ENCODE measurements at places on chromosomes 2 and 18.

GRCh38 chr2:235333076-235333475 lies 160.8 kb upstream of the AGAP1 start:
- no peak for DNase-seq

GRCh38 chr2:50777954-50778353 lies 254.0 kb downstream of the NRXN1 start:
- no peak for DNase-seq

- no peak for DNase-seq
Measured at GRCh38 chr2:60468382-60469085, 84.9 kb downstream of the BCL11A start.

DNA sequence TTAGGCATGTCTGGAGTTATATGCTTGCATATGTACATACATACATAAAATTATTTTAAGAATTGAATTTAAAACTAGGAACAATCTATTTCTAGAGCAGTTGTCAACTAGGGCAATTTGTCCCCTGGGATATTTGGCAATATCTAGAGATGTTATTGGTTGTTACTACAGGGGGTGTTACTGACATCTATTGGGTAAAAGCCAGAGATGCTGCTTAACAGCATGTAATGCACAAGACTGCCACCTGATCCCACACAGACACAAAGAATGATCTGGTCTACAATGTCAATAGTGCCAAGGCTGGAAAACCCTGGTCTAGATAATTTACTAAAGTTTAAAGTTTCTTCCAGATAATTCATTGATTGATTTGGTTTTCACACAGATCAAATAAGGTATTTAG lies 185.3 kb downstream of the NYAP2 start:
- no peak for DNase-seq

DNA sequence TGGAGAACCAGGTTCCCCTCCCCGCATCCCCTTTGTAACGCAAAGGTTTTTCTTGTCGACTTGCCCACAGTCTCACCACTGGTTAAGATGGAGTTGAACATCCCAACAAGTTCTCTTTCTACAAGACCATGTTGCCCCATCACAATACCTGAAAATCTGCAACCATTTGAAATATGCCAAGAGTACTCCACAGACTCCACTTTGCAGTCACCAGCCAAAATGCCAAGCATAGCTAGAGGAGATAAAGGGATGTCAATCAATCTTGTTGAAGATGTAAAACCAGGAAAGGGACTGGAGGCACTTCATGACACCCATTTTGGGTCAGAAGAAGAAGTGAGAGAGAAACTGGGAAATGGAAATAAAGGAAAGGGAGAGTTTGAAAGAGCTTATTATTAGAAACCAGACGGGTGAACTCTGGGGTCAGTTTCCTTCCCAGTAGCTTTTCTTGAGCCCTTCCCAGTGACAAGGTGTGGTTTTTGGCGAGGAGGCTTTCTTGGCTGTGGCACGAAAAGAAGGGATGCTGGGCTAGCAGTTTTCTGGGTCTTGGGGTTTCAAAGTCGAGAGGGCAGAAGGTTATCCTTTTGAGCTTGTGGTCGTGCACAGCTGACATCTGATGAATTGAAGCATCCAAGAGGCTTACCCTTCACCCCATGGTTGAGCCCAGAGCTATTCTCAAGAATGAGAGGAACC lies 79.3 kb downstream of the ACAA2 start:
- DNase-seq: no peak

- DNase-seq: no peak
Measured at GRCh38 chr18:61502472-61502871, 169.2 kb downstream of the CDH20 start.

DNA sequence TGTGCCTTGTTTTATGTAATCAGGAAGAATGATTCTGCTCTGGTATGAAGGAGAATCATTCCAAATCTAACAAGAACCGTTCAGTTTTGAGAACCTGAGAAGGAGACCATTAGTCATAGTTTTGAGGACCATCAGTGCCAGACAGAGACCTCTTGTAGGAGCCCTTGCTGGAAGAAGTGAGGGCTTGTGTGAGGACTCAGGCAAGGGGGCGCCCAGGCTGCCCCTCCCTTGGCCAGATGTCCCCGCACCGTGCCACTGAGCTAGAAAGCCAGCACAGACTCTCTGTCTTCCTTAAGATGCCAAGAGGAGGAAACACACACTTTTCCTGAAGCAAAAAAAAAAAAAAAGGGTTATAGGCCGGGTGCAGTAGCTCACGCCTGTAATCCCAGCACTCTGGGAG lies 55.7 kb upstream of the SLC39A10 start:
- no peak for DNase-seq

- no peak for DNase-seq
Measured at GRCh38 chr18:14015416-14015815, 100.1 kb upstream of the MC2R start.

GRCh38 chr18:60981682-60982328 lies 351.4 kb upstream of the CDH20 start:
- DNase-seq: no peak

- DNase-seq: no peak
Measured at GRCh38 chr2:185215497-185215896, 523.1 kb upstream of the FSIP2 start.

GRCh38 chr2:241574911-241575623 lies 16.5 kb downstream of the BOK start:
- no peak for DNase-seq

GRCh38 chr18:799943-800342 lies 12.1 kb downstream of the YES1 start:
- no peak for DNase-seq

DNA sequence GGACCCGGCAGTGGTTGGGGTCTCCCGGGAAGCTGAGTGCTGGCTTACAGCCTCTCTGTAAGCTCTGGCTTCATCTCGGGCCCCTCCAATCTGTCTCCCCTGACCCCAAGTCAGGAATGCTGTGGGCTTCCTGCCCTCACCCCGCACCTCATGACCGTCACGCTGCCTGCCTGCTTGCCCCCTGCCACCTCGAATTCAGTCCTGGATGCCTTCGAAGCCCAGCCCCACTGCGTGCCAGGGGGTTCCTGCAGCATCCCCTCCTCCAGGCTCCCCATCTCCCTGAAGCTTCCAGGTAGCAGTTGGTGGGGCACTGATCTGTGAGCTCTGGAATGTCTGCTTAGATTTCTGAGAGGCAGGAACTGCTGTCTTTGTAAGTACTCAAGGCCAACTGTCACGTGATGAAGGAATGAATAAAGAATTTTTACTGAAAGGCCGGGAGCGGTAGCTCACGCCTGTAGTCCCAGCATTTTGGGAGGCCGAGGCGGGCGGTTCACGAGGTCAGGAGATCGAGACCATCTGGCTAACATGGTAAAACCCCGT lies 6.5 kb downstream of the CLHC1 start:
- no peak for DNase-seq

DNA sequence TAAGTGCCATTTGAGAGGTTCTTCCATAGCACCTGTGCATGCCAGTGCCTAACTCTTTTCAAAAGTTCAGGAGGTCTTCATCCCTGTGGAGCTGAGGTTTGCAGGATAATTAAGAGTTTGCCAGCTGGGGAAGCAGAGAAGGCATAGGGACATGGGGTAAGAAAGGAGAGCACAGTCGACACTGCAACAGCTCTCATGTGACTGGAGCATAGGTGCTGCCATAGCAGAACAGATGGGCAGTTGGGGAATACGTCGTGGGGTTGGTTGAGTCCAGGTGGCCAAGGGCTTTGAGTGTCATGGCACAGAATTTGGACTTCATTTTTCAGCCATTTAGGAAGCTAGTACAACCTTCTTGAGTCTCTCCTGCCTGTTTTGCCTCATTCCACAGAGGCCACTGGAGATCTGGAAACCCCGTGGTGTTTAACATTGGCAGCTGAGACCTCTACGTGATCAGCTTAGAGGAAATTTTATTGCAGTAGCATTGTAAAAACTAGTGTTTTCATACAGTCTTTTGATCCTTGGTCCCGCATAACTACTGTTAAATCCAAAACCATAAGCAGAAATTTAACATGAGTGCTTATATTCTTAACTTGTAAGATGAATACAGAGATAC lies 65.1 kb downstream of the CRIM1 start:
- no peak for DNase-seq

DNA sequence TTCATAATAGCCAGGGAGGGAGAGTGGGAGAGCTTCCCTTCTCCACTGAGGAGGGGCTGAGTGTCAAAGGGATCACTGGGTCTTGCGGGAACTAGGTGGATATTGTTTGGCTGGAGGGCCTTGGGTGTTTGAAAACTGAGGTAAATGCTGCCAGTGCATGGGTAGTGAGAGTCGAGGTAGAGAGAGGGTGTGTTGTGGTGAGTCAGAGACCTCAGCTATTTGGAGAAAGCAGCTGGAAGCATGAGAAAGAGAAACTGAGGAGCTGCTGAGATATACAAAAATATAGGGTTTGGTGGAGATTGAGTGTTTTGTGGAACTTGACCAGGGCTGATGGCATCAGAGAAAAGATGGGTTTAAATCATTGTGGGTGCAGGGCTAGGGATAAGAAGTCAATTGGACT lies 127.0 kb upstream of the CCDC195 start:
- no peak for DNase-seq

DNA sequence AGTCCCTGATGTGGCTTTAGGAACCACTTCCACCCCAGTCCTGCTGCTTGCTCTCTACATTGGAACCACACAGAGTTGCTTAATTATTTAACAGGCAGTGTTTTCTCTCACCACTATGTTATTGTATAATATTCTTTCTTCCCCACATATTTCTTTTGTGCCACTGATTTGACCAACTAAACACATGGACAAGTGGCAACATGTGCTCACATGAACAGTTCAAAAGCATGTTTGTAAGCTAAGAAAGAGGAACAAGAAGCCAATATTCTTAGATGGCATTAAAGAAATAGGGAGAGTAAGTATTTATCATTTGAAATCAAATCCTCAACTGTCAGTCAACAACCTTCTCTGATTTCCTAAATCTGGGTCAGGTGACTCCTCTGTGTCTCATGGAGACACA lies 409.6 kb downstream of the FBXO15 start:
- no peak for DNase-seq

DNA sequence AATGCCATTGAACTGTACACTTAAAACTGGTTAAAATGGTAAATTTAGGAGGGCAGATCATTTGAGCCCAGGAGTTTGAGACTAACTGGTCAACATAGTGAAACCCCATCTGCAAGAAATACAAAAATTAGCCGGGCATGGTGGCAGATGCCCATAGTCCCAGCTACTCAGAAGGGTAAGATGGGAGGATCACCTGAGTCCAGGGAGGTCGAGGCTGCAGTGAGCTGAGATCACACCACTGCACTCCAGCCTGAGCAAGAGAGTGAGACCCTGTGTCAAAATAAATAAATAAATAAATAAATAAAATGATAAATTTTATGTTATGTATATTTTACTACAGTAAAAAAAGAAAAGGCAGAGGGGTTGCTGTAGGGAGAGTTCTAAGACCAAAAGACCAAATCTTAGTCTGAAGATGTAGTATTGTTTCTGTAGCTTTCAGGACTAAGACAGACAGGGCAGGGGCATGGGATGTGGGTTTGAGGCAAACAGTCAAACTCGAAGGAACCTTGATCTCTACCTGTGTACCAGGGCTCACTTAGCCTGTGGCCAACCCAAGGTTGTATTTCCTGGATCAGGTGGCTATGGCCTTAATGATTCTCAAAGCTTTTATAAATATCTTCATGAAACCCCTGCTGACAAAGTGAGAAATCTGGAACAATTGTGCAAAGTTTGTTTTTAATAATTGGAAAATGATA lies 316.7 kb downstream of the CYRIA start:
- no peak for DNase-seq

DNA sequence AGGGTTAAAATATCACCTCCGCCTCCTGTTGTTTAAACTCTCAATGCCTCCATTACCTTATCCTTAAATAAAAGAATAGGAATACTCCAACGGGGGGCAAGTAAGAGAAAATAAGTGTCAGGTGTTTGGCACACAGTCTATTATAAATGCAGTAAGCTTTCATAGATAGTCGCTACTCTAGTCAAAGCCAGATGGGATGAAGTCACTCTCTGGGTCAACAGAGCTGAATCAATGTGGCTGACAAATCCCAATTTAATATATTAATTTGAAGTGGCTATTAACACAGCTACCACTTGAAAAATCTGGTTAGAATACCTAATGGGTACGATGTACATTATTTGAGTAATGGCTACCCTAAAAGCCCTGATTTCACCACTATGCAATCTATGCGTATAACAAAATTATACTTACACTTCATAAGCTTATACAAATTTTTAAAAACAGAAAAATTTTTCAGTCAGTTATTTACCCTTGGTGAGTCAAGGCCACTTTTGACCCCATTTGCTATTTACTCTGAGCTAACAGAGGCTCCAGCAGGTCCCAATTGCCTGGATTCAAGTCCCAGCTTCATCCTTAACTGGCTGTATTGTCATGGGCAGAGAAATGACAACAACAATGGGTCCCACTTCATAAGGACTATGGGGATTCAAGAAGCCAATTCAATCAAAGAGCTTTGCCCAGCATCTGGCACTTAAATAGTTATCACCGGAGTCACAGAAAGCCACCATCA lies 167.5 kb upstream of the PID1 start:
- no peak for DNase-seq

DNA sequence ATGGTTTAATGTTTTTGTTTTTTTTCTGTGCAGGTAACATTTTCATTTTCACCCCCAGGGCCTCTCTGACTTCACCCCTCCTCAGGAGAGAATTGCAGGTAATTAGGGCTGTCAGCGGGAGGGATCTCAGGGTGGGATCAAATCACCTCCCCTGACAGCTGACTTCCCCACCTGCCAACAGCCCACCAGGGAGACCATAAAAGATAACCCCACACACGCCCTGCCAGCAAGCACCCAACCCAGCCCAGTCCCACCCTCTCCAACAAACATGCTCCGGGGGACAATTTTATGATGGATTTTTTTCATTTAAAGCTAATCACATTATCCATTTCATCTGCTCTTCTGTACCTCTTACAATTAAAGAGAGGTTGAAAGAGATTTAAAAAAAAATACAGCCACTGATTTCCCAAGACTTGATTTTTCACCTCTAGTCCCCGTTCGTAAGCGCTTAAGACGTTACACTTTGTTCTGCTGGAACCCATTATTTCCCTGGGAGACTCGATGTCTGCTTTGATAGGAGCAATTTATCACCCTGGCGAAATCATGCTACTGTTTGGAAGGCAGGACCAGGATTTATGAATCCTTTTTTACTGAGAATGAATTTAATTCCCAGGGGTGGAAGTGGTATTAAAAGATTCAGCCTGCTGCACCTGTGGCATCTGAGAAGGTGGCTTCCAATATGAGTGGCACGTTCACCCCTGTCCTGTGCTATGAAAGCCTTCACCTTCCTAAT lies 232.9 kb upstream of the ID2 start:
- DNase-seq: no peak

DNA sequence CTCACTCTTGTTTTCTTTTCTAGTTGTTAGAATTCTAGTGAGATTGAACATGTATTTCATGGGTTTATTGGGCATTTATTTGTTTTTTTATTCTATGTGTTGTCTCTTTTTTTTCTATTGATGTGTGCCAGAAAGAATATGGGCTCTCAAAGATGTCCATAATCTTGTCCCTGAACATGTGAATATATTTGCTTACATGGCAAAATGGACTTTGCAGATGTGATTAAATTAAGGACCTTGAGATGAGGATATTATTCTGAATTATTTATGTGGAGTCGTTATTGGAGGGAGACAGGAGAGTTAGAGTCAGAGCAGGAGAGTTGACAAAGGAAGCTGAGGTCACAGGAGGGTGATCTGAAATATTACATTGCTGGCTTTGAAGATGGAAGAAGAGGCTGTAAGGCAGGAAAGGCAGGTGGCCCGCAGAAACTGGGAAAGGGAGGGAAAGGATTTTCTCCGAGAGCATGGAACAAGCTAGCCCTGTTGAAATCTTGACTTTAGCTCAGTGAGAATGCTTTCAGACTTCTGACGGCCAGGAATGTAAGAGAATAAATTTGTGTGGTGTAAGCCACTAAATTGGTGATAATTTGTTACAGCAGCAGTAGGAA lies 82.8 kb downstream of the NABP1 start:
- no peak for DNase-seq
